ENCODE measurements at places on chromosomes 4 and X. TPM values are rescaled to one million over a fixed set of nuclear protein-coding genes. Genes with fewer than 3 reads are reported as not detected.

SMIM43 gene
- not detected for total RNA-seq

ZCCHC12 gene
- total RNA-seq: 0.20 TPM

PDZD4 gene
- total RNA-seq: 1.0 TPM

HHIP gene
- total RNA-seq: 4.9 TPM

GPR173 gene
- total RNA-seq: 0.55 TPM

All from left colon (tissue), 2 donors.